ENCODE measurements at places on chromosomes 6 and 20. TPM values are rescaled to one million over a fixed set of nuclear protein-coding genes. Genes with fewer than 3 reads are reported as not detected.
A peak's percentile ranks its signal among the peaks of the same experiment; 100 is the strongest.

DNA sequence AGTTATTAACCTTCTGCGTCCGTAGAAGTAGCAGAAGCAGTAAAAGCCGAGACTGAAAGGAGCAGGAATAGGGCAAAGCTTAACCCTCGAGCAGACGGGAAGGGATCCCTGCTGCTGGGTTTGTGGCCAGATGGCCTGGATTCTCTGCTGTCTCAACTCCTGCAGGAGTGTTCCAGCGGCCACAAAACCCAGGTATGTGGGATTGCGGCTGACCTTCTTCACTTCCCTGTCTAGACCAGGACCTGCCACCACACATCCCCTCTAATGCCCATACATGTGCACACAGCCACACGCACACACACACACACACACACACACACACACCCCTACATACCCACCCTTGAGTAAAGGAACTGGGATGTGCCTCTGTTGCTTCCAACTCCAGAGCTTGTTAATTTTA, 33.1 kb upstream of the TNFRSF21 start:
- no peak overlapping the region for H3K4me3 ChIP-seq
- no peak overlapping the region for H3K27ac ChIP-seq
- H3K36me3 ChIP-seq: no peaks in the 10 kb centered on the region
- no peaks in the 10 kb centered on the region for H3K27me3 ChIP-seq
- DNase-seq: no peak
- no peaks in the 10 kb centered on the region for H3K4me1 ChIP-seq

Gene VSX1
- 4.2 TPM for total RNA-seq

DNA sequence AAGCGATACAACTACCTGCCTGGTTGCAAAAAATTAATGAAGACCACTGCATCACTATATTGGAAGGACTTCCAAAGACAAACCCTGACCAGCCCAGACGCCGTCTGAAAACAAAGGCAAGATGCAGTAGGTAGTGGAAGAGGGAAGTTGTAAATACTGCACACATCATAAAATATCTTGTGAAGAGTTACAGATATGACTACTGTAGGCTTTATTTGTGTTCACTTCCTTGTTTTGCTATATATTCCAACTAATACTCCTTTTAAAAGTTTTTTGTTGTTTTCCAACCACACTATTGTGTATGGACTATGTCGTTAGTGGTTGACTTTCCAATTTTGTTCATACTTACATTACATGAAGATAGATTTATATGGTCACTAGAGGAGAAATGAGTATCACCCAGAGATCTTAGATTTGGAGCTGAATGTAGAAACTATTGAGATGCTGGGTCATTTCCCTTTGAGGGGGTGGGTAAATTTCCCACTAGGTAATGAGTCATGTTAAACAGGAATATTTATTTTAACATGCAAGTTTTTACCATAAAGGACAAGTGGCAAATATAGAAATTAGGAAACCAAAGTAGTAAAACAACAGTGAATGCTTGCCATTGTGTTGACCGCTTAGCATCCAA, 16.6 kb upstream of the TXLNB start:
- no peak overlapping the region for H3K27ac ChIP-seq
- no peaks in the 10 kb centered on the region for H3K27me3 ChIP-seq
- H3K4me1 ChIP-seq: peaks cover 15% of the 10 kb centered on the region
- H3K4me3 ChIP-seq: no peak overlapping the region
- no peak for DNase-seq

Gene MOG
- total RNA-seq: not detected

GRCh38 chr6:10141746-10142443, 273.0 kb downstream of the TFAP2A start:
- peaks cover 23% of the 10 kb centered on the region for H3K4me1 ChIP-seq
- no peak overlapping the region for H3K27ac ChIP-seq
- no peaks in the 10 kb centered on the region for H3K27me3 ChIP-seq
- H3K4me3 ChIP-seq: no peak overlapping the region

DNA sequence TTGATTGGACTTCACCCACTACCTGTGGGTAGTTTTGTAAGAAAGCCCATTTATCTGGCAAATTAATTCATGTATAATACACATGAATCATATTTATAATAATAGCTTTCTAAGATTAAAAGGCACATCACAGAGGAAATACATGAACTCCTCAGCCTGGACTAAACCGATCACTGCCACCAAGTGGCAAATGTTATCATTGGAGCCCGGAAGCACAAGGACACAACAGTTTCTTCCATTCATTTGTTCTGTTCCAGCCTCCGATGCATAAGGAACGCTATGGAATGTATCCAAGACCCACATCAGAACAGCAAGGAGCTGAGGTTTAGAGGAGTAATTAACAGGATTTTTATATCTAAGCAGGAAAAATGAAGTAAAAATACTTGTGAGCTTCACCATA, 13.9 kb upstream of the IPCEF1 start:
- peaks cover 5% of the 10 kb centered on the region for H3K4me1 ChIP-seq
- no peak overlapping the region for H3K4me3 ChIP-seq
- no peak overlapping the region for H3K27ac ChIP-seq

- H3K4me1 ChIP-seq: no peaks in the 10 kb centered on the region
- no peak for DNase-seq
- no peak overlapping the region for H3K4me3 ChIP-seq
- peaks cover 42% of the 10 kb centered on the region for H3K36me3 ChIP-seq
- H3K27me3 ChIP-seq: no peaks in the 10 kb centered on the region
- no peak overlapping the region for H3K27ac ChIP-seq
These were observed 44.1 kb upstream of the FAM8A1 start for GRCh38 chr6:17556014-17556413.

Gene CCN6
- total RNA-seq: not detected

DNA sequence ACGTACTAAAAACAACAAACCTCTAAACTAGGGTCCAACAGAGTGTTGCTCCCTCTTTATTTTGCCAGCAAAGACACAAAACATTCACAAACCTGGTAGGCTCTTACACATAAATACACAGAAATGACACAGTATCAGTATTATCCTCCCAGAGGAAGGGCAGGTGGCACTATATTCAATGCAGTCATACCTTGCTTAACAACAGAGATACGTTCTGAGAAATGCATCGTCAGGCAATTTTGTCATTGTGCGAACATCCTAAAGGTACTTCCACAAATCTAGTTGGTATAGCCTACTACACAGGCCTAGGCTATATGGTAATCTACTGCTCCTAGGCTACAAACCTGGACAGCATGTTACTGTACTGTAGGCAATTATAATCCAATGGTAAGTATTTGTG, 9.6 kb downstream of the ZBTB2 start:
- DNase-seq: no peak
- H3K27me3 ChIP-seq: no peaks in the 10 kb centered on the region
- H3K27ac ChIP-seq: no peak overlapping the region
- no peaks in the 10 kb centered on the region for H3K36me3 ChIP-seq
- no peak overlapping the region for H3K4me3 ChIP-seq

DNA sequence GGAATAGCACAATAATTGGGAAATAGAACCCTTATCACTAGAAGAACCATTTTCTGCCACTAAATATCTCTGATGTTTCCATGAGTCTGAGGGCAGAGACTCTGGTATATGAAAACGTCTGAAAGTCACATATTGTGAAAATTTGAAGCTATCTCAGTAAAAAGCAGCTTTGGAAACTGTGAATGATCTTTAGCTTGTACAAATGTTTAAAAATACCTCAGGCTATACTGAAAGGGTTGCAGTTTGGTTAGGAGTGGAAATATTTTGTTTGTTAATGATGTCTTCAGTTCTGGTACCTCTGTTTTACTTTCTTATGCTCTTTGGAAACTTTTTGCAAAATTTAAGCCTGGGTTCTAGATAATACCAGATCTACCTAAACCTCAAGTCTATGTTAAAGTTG, 135.0 kb downstream of the SLC16A10 start:
- DNase-seq: no peak
- H3K27me3 ChIP-seq: no peaks in the 10 kb centered on the region
- no peak overlapping the region for H3K4me3 ChIP-seq
- H3K36me3 ChIP-seq: no peaks in the 10 kb centered on the region

Gene OPRM1
- not detected for total RNA-seq

Gene OXT
- not detected for total RNA-seq

DNA sequence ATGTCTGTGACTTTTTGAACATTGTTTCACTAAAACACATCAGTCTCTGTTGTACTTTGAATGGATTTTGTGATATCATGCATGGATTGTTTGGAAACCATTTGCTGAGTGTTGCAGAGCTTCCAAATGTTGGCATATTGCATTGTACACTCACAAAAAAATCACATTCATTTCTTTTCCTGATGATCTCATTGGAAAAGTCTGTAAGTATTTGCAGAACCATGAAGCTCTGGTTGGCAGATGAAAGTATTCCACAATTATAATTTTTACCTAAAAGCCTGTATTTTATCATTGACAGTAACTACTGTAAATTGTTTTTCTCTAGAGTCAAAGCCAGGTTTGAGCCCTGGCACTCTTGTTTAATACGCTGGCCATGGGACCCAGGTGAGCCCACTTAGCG, 42.1 kb downstream of the VAPB start:
- peaks cover 9% of the 10 kb centered on the region for H3K4me1 ChIP-seq
- peaks cover 5% of the 10 kb centered on the region for H3K36me3 ChIP-seq
- DNase-seq: no peak
- no peak overlapping the region for H3K27ac ChIP-seq

DNA sequence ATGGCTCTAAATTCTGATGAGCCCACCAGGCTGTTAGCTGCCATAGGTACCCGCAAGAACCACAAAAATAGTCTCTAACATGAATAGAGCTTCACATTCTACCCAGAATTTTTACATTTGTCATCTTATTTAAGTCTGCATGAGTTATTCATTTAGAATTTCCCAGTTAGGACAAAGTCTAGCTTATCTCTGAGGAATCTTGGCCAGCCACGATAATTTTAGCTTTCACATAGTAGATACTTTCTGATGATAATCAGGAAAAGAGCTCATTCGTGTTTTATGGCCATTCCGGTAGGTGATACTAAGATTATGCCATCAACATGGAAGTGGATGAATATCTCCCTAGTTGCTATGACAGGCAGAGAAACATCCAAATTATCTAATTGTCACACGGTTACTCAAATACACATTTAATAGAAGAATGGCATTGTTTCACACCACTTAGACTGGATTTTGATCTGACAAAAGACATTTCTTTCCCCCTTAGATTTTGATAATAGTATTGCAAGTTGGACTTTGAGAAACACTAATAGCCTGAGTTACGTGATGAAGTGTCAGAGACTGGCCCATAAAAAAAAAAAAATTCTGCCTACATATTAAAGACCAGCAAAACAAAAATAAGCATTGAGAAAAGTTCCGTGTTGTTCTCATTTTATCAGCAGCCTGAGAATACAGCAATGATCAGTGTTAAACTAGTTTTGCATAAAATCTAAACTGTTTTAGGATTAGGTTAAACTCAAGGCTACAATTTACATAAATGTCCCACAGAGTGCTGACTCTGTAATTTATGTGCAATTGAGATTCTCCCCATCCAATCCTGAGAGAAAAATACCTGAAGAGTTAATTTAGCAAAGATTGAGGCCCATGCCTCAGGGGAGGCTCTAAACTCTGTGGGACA, 397.5 kb upstream of the ARID1B start:
- no peaks in the 10 kb centered on the region for H3K36me3 ChIP-seq
- H3K27me3 ChIP-seq: no peaks in the 10 kb centered on the region
- no peak overlapping the region for H3K4me3 ChIP-seq
- H3K4me1 ChIP-seq: no peaks in the 10 kb centered on the region
- DNase-seq: no peak
- no peak overlapping the region for H3K27ac ChIP-seq

Gene QKI
- 260 TPM for total RNA-seq

GRCh38 chr6:129235167-129236000, 352.4 kb downstream of the LAMA2 start:
- H3K27me3 ChIP-seq: no peaks in the 10 kb centered on the region
- peaks cover 20% of the 10 kb centered on the region for H3K4me1 ChIP-seq
- H3K27ac ChIP-seq: peak overlapping the region; percentile 21
- H3K36me3 ChIP-seq: no peaks in the 10 kb centered on the region
- peak overlapping the region; percentile 13 for H3K4me3 ChIP-seq

DNA sequence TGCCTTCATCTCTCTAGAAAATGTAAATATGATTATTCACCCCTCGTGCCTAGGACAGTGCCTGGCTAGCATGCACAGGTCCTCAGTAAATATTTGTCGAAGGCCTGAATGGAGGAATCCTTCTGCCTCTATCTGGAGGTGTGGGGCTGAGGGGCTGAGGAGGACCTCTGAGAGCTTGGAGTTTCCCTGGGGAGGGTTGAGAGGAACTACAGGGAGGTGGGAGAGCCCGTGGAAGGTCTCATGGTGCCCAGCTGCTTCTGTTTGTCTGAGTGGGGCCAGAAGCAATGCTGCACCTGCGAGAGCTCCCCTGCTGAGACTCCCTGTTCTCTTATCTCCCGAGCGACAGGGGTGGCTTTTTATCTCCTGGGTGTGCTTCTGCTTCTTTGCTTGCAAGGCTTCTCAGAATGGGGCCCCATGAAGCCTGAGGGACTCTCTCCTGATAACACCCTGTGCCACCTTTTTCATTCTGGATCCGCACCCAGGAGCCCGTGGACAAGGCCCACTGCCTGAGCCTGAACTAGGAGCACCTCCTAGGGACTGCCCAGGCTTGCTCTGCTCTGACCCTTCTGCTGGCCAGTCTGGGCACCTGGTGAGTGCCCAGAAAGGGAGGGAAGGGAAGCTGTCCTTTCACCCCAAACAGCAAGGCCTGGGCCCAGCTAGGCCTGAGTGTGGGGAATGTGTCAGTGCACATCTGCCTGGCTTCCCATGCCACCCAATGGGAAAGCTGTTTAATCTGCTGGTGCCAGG, 2.4 kb downstream of the SLC29A1 start:
- H3K36me3 ChIP-seq: no peaks in the 10 kb centered on the region
- H3K27ac ChIP-seq: no peak overlapping the region
- H3K27me3 ChIP-seq: peaks cover 5% of the 10 kb centered on the region
- no peak for DNase-seq

GRCh38 chr20:54103067-54103761, 32.8 kb upstream of the BCAS1 start:
- DNase-seq: peak; percentile 78
- no peaks in the 10 kb centered on the region for H3K27me3 ChIP-seq
- H3K4me3 ChIP-seq: no peak overlapping the region

Gene RIMS1
- total RNA-seq: 4.5 TPM

GRCh38 chr6:39610221-39610620, 115.0 kb downstream of the KIF6 start:
- DNase-seq: no peak
- no peaks in the 10 kb centered on the region for H3K27me3 ChIP-seq
- peaks cover 14% of the 10 kb centered on the region for H3K4me1 ChIP-seq
- no peak overlapping the region for H3K4me3 ChIP-seq

Gene GHRH
- not detected for total RNA-seq
